HepG2 (cell line): ENCODE measurements at places on chromosomes 2 and 18.
A peak's percentile ranks its signal among the peaks of the same experiment; 100 is the strongest.

- H3K4me3 ChIP-seq = no peak overlapping the region
- H3K36me3 ChIP-seq = no peaks in the 10 kb centered on the region
- H3K27ac ChIP-seq = no peak overlapping the region
These were observed 204.1 kb upstream of the HAAO start for GRCh38 chr2:42996528-42996927.

DNA sequence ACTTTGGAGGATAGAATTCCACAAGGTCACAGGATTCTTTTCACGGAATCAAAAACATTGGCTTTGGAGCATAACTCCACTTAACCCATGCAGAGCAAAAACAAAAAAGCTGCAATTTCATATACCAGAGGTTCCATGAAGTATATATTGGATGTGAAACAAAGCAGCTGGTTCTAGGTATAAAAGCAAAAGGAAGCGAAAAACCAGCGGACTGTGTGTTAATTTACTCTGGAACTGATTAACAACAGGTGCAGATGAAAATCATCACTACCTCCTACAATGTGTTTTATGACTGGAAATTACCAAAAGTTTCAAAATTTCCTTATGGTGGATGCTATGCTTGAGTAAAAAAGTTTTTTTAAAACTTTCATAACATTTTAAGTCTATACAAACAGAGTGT is 54.4 kb upstream of the LINC00305 start:
- no peak overlapping the region for H3K27ac ChIP-seq
- H3K4me1 ChIP-seq = no peaks in the 10 kb centered on the region
- no peaks in the 10 kb centered on the region for H3K36me3 ChIP-seq
- no peaks in the 10 kb centered on the region for H3K27me3 ChIP-seq
- DNase-seq = no peak

GRCh38 chr2:195471807-195472206 is 185.2 kb upstream of the SLC39A10 start:
- H3K4me1 ChIP-seq = no peaks in the 10 kb centered on the region
- DNase-seq = no peak
- H3K36me3 ChIP-seq = no peaks in the 10 kb centered on the region
- no peak overlapping the region for H3K4me3 ChIP-seq

DNA sequence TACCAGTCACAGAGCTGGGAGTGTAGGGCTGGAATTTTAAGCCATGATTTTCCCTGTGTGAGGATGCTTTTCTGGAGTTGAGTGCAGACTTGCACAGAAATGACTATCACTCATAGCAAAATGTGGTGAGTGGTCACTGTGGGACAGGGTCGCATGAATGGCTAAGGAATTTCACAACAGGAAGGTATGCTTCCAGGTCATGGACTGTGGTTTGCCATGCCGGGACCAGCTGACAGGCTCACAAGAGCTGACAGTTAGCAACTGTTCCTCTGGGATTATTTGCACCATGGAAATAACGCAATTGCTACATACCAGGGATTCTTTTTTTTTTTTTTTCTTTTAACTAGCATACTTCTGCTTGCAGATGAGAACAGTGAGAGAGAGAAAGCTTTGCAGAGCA is 3.8 kb upstream of the UXS1 start:
- peak; percentile 93 for DNase-seq
- no peaks in the 10 kb centered on the region; the same call in 2 of the 3 replicates for H3K27me3 ChIP-seq

- peaks cover 30% of the 10 kb centered on the region for H3K4me1 ChIP-seq
- DNase-seq = no peak
- peaks cover 30% of the 10 kb centered on the region for H3K27me3 ChIP-seq
- H3K36me3 ChIP-seq = no peaks in the 10 kb centered on the region
- H3K4me3 ChIP-seq = no peak overlapping the region
These were observed 26.5 kb upstream of the KLF11 start for GRCh38 chr2:10016802-10017258.

DNA sequence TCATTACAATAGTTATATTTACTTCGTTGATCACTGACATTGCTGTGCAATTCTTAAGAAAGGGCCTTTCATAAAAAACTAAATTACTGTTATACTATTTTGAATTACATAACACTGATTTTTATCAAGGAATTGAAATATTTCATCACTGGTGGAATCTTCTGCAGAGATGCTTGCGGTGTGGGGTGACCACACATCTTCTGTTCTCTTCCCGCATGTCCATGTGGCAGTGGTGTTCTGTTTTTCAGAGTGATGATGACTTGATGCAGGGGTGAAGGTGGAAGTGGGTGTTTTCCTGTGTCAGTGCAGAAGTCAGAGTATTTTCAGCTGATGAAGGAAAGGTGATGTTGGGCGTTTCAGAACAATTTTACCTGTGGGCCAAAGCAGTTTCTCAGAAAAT is 7.0 kb downstream of the CNDP2 start:
- no peaks in the 10 kb centered on the region for H3K27me3 ChIP-seq
- H3K36me3 ChIP-seq = peaks cover 59% of the 10 kb centered on the region
- H3K4me1 ChIP-seq = peaks cover 21% of the 10 kb centered on the region
- H3K27ac ChIP-seq = no peak overlapping the region

- no peak for DNase-seq
- H3K4me3 ChIP-seq = no peak overlapping the region
- peaks cover 82% of the 10 kb centered on the region for H3K4me1 ChIP-seq
These were observed 1.1 kb downstream of the INHA start for GRCh38 chr2:219573166-219573565.

GRCh38 chr2:12382366-12382765 is 334.4 kb upstream of the TRIB2 start:
- H3K4me3 ChIP-seq = no peak overlapping the region
- H3K4me1 ChIP-seq = no peaks in the 10 kb centered on the region
- no peak for DNase-seq
- H3K36me3 ChIP-seq = no peaks in the 10 kb centered on the region
- H3K27me3 ChIP-seq = no peaks in the 10 kb centered on the region

DNA sequence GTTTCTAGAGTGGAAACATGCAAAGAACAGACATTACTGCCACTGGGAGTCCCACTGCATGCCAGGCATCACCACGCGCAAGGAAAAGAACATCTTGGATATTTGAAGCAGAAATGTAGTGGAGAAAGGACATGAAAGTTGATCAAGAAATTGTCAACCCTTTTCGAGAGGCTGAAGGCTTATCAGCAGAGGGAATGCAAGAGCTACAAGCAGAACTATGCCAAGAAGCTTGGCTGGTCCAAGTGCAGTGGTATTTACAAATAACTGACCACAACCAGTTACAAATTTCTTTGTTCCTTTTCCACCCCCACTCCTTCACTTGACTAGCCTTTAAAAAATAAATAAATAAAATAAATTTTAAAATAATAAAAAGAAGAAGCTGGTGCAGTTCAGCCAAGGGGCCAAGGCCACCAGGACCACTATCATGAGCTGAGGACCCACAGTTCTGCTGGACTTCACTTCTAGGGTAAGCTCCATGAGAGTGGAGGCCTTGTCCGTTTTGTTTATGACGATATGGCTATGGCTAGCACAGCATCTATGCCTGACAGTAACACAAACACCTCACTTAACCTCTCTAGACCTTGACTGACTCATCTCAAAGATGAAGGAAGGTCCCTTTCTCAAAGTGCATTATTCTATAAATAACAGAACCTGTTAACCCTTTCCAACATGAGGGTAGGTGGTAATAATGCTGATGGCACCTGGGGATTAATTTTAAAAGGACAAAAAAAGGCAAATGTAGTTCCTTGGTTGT is 20.9 kb downstream of the MARCHF4 start:
- no peaks in the 10 kb centered on the region for H3K4me1 ChIP-seq
- H3K27me3 ChIP-seq = no peaks in the 10 kb centered on the region; the same call in 1 of the 2 replicates
- H3K4me3 ChIP-seq = no peak overlapping the region
- DNase-seq = no peak

DNA sequence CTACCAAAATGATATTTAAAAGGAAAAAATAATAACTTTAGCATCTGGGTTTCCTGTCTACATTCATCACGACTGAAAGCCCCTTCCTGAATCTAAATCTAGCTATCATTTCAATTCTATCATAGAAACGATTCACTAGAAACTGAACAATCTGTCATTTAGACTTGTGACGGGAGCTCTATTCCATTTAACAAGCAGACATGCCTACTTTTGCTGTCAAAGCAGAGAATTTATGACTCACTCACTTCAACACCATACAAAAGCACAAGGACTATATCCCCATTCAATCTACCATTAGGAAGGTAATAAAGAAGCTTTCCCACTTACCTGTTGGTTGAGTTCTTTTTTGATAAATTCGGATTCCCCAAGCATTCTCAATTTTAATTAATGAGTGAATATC is 1072.3 kb downstream of the LRP1B start:
- H3K27ac ChIP-seq = no peak overlapping the region
- no peak for DNase-seq
- H3K36me3 ChIP-seq = no peaks in the 10 kb centered on the region
- no peaks in the 10 kb centered on the region for H3K27me3 ChIP-seq

DNA sequence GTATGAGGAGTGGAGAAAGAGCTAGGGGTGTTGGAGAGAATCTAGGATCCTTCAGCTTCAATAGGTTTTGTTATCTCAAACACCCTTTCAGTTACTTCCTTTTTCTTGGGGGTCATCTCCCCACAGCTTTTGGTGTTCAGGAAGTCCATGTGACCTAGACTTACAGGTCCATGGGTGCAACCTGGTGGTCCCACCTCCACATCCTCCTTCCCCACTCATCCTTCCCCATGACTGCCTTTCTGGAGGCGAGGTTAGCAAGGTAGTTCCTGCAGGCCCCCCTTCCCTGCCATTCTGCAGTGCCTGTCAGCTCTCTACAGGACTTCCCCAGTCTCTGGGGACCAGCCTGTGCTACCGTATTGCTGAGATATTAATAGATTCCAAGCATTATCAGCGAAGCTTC is 107.6 kb downstream of the TMEM17 start:
- no peak overlapping the region for H3K27ac ChIP-seq
- no peaks in the 10 kb centered on the region for H3K4me1 ChIP-seq
- H3K36me3 ChIP-seq = no peaks in the 10 kb centered on the region
- no peak overlapping the region for H3K4me3 ChIP-seq
- no peak for DNase-seq

DNA sequence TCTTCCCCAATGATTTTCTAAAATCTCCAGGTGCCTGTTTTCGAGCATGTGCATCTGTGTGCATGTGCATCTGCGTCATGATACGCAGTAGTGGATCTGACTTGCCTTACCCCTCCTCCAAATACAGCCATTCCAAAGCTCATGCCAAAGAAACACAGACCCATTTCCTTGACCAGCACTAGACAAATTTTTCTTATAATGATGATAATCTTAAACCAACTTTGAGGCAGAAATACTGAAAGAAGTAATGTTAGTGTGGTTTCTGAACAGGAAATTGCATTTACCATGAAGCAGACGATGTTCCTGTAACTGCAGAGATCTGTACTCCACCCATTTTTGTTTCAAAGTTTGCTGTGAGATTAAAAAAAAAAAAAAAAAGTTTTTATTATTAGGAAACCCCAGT is 25.6 kb downstream of the CYTIP start:
- no peaks in the 10 kb centered on the region for H3K4me1 ChIP-seq
- no peak overlapping the region for H3K4me3 ChIP-seq
- no peak for DNase-seq
- H3K27me3 ChIP-seq = 0 out of 3 replicates have a peak, but pooled peaks cover 3% of the 10 kb centered on the region
- no peak overlapping the region for H3K27ac ChIP-seq
- no peaks in the 10 kb centered on the region for H3K36me3 ChIP-seq

GRCh38 chr2:85753525-85754312 is at the start of gene ATOH8:
Gene ATOH8 (plus strand): TSS chr2:85753991. CDS start chr2:85754190, 199 bp downstream.
- peaks cover 52% of the 10 kb centered on the region for H3K4me1 ChIP-seq
- no peak within 1 kb of the TSS for H3K27ac ChIP-seq
- peak; percentile 67 for DNase-seq
- peak within 1 kb of the TSS; percentile 67 for H3K4me3 ChIP-seq

DNA sequence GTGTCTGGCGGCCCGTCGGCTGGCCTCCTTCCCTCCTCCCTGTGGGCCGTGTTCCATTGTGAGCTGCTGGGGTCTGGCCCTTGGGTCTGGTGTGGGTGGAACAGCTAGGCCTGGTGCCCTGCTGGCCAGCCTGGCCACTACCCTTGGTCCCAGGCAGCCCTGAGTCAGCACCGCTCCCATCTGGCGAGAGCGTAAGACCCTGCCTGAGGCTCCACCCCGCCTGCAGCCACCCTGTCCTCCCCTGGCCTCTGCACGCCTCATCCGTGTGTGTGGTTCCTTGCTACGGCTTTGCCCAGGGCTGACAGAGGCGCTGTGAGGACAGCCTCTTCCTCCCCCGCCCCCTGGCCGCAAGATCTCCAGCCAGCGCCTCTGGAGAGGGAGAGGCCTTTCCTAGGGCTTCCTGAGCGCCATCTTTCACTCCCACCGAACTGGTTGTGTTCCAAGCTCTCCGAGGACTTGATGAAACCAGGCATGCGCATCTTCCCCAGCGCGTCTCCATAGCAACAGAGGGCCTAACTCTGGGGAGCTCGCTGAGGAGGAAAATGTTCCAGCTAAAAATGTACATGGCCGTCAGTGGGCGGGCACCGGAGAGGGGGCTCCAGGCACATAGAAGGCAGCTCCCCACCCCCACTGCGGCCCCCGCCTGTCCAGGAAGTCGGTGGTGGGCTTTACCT is 83.0 kb downstream of the STPG4 start:
- H3K36me3 ChIP-seq = no peaks in the 10 kb centered on the region; the same call in 1 of the 2 replicates
- no peak overlapping the region for H3K4me3 ChIP-seq
- no peaks in the 10 kb centered on the region for H3K27me3 ChIP-seq
- H3K27ac ChIP-seq = peak overlapping the region; percentile 93
- H3K4me1 ChIP-seq = peaks cover 88% of the 10 kb centered on the region

GRCh38 chr2:15984368-15985255 is 44.3 kb downstream of the MYCN start:
- H3K27me3 ChIP-seq = peaks cover 2% of the 10 kb centered on the region; the same call in 1 of the 2 replicates
- DNase-seq = no peak
- H3K27ac ChIP-seq = no peak overlapping the region
- H3K4me3 ChIP-seq = no peak overlapping the region

GRCh38 chr2:64649626-64650025 is 4.1 kb downstream of the SERTAD2 start:
- no peaks in the 10 kb centered on the region; the same call in 2 of the 3 replicates for H3K27me3 ChIP-seq
- H3K27ac ChIP-seq = peak overlapping the region; percentile 96
- no peaks in the 10 kb centered on the region for H3K36me3 ChIP-seq
- peak; percentile 53 for DNase-seq
- H3K4me3 ChIP-seq = peak overlapping the region; percentile 88

DNA sequence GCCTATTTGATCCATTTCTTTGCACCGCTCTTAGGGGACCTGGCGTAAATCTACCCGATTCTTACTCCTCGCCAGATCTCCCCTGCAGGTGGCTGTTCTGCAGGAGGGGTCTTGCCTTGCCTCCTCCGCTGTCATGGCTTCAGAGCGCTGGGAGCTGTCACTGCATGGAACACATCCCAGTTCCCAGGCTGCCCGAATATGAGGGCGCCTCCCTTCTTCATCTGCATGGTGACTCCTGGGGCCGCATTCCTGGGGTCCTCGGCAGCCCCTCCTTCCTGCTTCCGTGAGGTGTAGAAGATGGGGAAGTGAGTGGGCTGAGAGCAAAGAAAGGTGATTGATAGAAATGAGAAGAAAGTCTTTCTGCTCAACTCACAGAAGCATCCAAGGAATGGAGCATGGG is 27.3 kb upstream of the COPS8 start:
- H3K27me3 ChIP-seq = no peaks in the 10 kb centered on the region
- H3K27ac ChIP-seq = no peak overlapping the region
- H3K4me1 ChIP-seq = peaks cover 7% of the 10 kb centered on the region; the same call in 1 of the 2 replicates
- no peak for DNase-seq
